ENCODE measurements at places on chromosomes 7 and 10.

DNA sequence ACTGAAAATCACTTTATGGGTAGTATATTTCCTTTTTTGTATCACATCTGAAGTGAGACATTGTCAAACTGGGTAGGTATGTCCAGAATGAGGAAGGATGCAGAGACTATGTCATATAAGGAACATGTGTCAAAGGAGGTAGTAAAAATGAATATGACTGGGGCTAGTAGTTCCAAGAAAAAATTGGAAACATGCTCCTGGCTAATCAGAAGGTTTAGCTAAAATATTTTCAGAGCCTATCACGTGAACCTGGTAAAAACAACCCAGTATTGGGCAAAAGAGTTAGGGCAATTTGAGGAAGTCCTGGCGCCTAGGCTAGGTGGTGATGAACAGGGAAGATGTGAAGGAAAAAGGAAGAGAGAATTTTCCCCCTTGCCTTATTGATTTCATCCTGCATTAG, 26.4 kb downstream of the ENTPD1 start:
- DNase-seq: no peak

GRCh38 chr10:74910976-74911350, 84.6 kb downstream of the KAT6B start:
- no peak for DNase-seq

DNA sequence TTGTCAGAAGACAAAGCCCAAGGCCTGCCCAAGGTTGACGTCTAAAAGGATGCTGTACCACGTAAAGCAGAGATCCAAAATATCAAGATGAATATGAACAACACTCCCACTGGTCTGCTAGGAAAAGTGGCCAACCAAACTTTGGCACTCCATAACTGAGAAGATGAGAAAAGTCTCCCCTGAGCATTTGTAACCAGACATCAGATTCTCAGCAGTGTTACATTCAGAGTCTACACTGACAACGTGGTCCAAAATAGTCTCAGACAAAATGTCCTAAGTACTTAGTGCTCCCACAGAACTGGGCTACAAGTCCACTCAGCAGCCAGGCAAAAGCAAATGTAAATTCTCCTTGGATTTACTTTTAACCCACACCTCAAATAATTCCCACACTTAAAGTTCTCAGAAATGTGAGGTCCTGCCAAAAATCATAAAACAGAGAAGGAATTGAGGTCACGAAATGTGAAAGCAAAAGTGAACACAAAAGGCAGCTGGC, 185.1 kb upstream of the NOBOX start:
- no peak for DNase-seq

- DNase-seq: no peak
Observed at GRCh38 chr7:55214707-55215106, 150.4 kb upstream of the LANCL2 start.

- no peak for DNase-seq
Observed at GRCh38 chr7:137836541-137836940, 10.2 kb downstream of the DGKI start.

DNA sequence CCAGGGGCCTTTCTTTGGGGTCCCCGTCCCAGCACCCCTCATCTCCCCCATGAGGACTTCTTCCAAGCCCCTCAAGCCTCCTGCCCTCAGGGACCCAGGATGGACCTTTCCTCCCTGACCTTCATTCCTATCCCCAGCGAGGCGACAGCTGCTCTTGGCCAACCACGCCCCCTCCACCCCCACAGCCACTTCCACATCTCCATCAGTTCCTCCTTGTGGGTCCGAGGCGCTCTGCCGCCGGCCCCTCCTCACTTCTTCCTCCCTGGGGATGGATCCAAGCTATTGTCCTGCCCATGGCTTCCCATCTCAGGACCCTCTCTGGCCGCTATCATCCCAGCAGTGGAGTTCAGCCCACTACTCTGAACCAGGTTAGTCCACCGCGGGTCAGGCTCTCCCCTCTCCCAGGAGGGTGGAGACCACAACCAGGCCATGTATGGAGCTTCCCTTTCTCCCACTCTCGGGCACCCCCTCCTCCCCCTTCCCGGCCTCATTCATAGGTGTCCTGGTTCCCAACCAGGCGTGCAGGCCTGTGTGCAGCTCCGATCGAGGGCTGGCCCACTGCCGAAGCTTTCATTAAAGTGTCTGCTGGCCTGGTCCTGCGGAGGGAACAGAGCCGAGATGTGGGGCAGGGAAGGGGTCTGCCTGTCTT, 1.7 kb upstream of the SH2B2 start:
- no peak for DNase-seq
